ENCODE measurements at places on chromosomes 5 and 9. TPM values are rescaled to one million over a fixed set of nuclear protein-coding genes. Genes with fewer than 3 reads are reported as not detected.

GRCh38 chr5:176172246-176172645 is 66.0 kb upstream of the SIMC1 start:
- no peaks in the 10 kb centered on the region for H3K4me1 ChIP-seq
- H3K27me3 ChIP-seq = peaks cover 23% of the 10 kb centered on the region
- DNase-seq = no peak
- H3K36me3 ChIP-seq = no peaks in the 10 kb centered on the region
- no peak overlapping the region for H3K4me3 ChIP-seq

DNA sequence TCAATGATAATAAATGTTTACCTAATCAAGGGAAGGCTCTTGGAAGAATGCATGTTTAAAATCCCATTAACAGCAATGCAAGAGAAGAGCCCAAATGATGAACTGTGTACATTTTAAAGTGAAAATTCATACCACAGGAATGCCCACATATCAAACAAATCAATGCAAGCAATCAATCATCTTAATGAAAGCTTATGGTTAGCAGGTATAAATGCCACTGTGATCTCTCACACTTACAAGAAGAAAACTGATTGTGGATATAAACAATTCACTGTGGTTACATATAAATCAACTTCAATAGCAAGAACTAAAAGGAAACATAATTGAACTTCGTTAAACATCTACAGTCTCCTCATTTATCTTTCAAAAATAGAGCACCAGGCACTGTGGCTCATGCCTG is 161.0 kb upstream of the RORB start:
- H3K27me3 ChIP-seq = peaks cover 4% of the 10 kb centered on the region
- no peak overlapping the region for H3K27ac ChIP-seq
- peaks cover 5% of the 10 kb centered on the region for H3K4me1 ChIP-seq
- no peak for DNase-seq
- H3K36me3 ChIP-seq = no peaks in the 10 kb centered on the region

GRCh38 chr5:98432378-98432777 is 341.1 kb upstream of the RGMB start:
- DNase-seq = no peak
- H3K27me3 ChIP-seq = peaks cover 4% of the 10 kb centered on the region
- no peak overlapping the region for H3K4me3 ChIP-seq
- H3K36me3 ChIP-seq = no peaks in the 10 kb centered on the region

GRCh38 chr5:157024208-157024959 is 34.5 kb downstream of the HAVCR1 start:
- H3K4me3 ChIP-seq = peak overlapping the region; percentile 19
- H3K27me3 ChIP-seq = peaks cover 2% of the 10 kb centered on the region
- H3K36me3 ChIP-seq = peaks cover 3% of the 10 kb centered on the region
- H3K4me1 ChIP-seq = peaks cover 49% of the 10 kb centered on the region
- DNase-seq = no peak

- H3K36me3 ChIP-seq = no peaks in the 10 kb centered on the region
- H3K4me1 ChIP-seq = peaks cover 7% of the 10 kb centered on the region
- no peak for DNase-seq
- no peak overlapping the region for H3K27ac ChIP-seq
- H3K27me3 ChIP-seq = peaks cover 63% of the 10 kb centered on the region
Observed at GRCh38 chr9:86941197-86941596, 6.1 kb downstream of the GAS1 start.

DNA sequence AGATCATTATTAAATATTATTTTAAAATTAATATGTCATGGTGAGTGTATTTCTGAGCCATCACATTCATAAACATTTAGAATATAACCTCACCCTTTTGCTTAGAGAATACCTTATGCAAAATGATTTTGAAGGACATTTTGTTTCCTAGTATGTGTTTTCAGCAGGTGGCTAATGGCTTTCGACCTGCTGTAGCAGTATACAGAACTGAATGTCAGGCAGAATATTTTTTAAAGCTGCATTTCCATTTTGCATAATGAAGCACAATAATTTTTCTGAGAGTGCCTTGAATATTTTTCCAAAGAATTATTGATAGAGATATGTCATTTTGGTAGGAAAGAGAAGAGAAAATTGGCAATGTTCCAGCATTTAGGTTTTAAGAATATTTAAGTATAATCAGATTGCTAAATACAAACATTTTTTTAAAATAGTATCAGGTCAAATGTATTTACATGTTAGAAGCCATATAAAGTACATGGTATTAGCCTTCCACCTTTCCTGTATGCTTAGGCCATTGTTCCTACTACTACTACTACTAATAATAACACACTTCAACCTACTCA is 42.3 kb downstream of the PAM start:
- no peak overlapping the region for H3K27ac ChIP-seq
- H3K4me1 ChIP-seq = peaks cover 12% of the 10 kb centered on the region
- DNase-seq = no peak
- no peaks in the 10 kb centered on the region for H3K36me3 ChIP-seq
- no peaks in the 10 kb centered on the region for H3K27me3 ChIP-seq

GRCh38 chr5:120614531-120615180 is 150.6 kb downstream of the PRR16 start:
- no peaks in the 10 kb centered on the region for H3K36me3 ChIP-seq
- DNase-seq = no peak
- no peak overlapping the region for H3K4me3 ChIP-seq
- H3K27me3 ChIP-seq = no peaks in the 10 kb centered on the region
- no peaks in the 10 kb centered on the region for H3K4me1 ChIP-seq

Gene TNFSF15
- total RNA-seq = not detected

Gene GPRIN1
- 0.11 TPM for total RNA-seq

Gene TMEM174
- not detected for total RNA-seq

Data from naive thymus-derived CD8-positive, alpha-beta T cell (primary cell).